ENCODE measurements at places on chromosomes 5 and 9.

DNA sequence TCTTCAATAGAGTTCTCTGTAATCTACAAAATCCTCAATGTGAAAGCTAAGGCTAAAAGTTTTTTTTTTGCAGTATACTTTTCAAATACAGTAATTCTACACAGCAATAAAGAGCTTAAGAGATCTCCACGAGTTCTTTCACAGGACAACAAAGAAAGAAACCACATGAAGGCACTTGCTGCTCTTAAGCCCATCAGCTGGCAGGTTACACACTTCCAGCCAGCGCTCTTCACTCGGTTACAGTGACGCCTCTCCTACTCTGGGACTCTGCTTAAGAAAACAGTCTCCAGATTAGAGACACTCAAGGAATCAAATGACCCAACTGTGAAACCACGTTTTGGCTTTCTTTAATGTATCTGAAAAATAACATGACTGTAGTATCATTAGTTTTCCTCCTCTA lies 85.0 kb downstream of the ROR2 start:
- DNase-seq: no peak

GRCh38 chr5:135497971-135498636 lies 37.7 kb downstream of the NEUROG1 start:
- DNase-seq: no peak

DNA sequence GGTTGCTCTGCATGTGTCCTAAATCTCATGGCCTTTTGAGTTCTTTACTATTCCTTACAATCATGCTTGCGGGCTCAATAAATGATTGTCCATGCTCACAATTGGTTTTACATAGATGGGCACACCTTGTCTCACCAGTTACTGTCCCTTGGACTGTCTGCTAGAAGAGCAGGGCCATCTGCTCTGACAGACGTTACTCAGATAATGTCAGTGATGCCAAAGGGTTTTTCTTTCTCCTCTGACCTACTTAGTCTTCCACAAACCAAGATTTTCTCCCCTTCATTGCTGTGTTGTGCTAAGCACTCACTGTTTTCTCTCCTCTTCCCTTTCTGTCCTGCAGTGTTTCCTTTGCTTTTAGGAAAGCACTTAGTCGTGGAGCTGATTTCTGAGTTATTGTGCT lies 562.3 kb downstream of the KIF4B start:
- DNase-seq: no peak

- DNase-seq: no peak
These were observed 127.9 kb downstream of the PIK3R1 start for GRCh38 chr5:68343421-68343826.

- no peak for DNase-seq
These were observed at the start of gene ZNF462 for GRCh38 chr9:106862821-106863720. TSS of gene ZNF462 (plus strand) at chr9:106863166. CDS start at chr9:106923384, 60,218 bp downstream.

- no peak for DNase-seq
These were observed 156.1 kb downstream of the FGF1 start for GRCh38 chr5:142529626-142530278.

- DNase-seq: no peak
These were observed 74.2 kb upstream of the OTULINL start for GRCh38 chr5:14507156-14507941.

DNA sequence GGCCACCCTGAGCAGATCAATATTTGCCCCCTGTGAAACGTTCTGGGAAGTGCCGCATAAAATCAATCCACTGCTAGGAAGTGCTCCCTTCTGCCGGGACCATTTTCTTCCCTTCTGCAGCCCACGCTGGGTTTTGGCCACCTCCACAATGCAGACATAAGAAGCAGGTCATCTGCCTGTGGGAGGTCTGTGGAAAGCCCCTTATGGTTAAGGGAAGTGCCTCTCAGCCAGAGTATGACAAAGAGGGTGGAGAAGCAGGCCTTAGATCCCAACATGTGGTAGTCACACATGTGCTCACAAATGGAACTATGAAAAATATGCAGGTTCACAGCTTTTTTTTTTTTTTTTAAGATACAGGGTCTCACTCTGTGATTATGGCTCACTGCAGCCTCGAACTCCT lies 82.8 kb downstream of the SLC1A3 start:
- peak; percentile 28 for DNase-seq
